GM23338 (cell line): ENCODE measurements at places on chromosomes 12 and 14.
A peak's percentile ranks its signal among the peaks of the same experiment; 100 is the strongest.

- peak; percentile 79 for DNase-seq
Observed at GRCh38 chr14:53955671-53956426, 776 bp downstream of the BMP4 start.

GRCh38 chr12:47938093-47938492 is 25.3 kb upstream of the TMEM106C start:
- DNase-seq, result no peak

GRCh38 chr12:58812214-58812613 is 108.1 kb downstream of the LRIG3 start:
- no peak for DNase-seq

- DNase-seq, result no peak
Observed at GRCh38 chr14:75341620-75342019, 63.0 kb downstream of the FOS start.
